ENCODE measurements at places on chromosomes 6 and 20.

- DNase-seq, result peak; percentile 29
Measured at GRCh38 chr6:42163981-42164380, 9.2 kb upstream of the GUCA1A start.

- no peak for DNase-seq
Measured at GRCh38 chr20:32249030-32249738, 28.3 kb upstream of the KIF3B start.

DNA sequence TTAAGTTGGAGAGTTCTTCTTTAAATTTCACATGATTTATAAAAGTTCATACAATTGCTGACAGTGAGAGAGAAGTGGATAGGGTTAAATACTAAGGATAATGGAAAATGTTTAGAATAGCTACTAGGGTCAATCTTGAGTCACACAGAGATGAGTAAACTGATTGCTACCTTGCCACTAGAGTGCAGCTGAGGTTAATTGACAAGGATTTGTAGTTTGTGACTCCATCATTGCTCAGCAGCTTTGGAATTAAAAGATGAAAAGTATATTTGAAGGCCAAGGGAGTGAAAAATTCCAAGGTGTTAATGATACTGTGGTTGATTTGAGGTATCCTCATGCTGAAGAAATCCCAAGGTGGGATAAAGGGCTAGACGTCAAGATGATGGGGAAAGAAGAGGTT is 524.0 kb downstream of the UTRN start:
- peak; percentile 21 for DNase-seq

GRCh38 chr6:157272372-157272771 is 50.9 kb downstream of the TMEM242 start:
- no peak for DNase-seq

GRCh38 chr20:38404016-38404415 is 31.1 kb downstream of the SNHG17 start:
- no peak for DNase-seq

DNA sequence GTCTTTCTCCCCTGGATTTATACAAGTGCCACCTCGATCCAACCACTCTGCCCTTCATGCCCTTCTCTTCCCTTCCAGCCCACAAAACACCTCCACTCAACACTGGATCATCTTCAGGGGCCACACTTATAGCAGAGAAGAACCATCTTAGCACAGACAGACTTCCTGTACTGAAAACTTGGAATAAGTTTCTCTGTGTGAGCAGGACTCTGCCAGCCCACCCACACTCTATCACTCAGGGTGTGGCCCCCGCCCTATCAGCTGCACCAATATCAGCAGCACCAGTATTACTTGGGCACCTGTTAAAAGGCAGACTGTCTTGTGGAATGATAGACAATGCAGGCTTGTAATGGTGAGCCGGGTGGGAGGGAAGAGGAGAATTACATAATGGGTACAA is 86.7 kb downstream of the SCML4 start:
- DNase-seq, result no peak

- no peak for DNase-seq
Measured at GRCh38 chr20:24316731-24317130, 152.7 kb upstream of the SYNDIG1 start.

DNA sequence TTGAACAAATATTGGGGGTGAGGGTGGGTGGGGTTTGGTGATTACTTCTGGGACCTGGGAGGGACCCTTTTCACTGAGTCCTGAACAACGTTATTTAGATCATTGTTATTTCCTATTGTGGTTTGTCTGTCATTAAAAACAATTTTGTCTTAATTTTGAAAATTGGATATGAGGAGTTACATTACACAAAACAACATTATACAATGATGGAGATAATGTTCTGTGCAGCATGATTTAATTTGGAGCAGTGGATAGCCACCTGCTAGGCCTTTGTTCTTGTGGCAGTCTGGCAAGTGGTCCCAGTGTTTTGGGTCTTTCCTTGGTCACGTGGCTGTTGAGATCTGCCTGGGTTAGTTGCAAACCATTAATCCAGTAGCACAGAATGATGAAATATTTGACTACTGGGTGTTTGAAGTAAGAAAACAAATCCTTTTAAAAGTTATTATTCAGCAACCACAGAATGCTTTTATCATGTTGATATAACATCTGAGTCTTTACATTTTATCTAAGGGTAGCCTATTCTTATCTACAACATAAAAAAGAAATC is 172.8 kb downstream of the CDKAL1 start:
- DNase-seq, result no peak

GRCh38 chr20:48609491-48609978 is 218.3 kb downstream of the PREX1 start:
- DNase-seq, result no peak

- DNase-seq, result no peak
Measured at GRCh38 chr20:32869562-32869961, 10.8 kb downstream of the EFCAB8 start.

GRCh38 chr20:37265152-37265551 is 3.5 kb upstream of the GHRH start:
- no peak for DNase-seq

- peak; percentile 30 for DNase-seq
Measured at GRCh38 chr6:155310596-155310995, 3.7 kb downstream of the TFB1M start.

GRCh38 chr6:127518710-127519468 is at the start of gene MTCL3:
MTCL3 (minus strand) TSS chr6:127519335.
- peak; percentile 82 for DNase-seq

- DNase-seq, result no peak
Measured at GRCh38 chr6:42751055-42751454, 5.2 kb upstream of the TBCC start.

GRCh38 chr6:141963543-141964295 is 169.0 kb upstream of the GJE1 start:
- DNase-seq, result no peak

- DNase-seq, result no peak
Measured at GRCh38 chr20:20732641-20733040, 20.2 kb upstream of the RALGAPA2 start.

DNA sequence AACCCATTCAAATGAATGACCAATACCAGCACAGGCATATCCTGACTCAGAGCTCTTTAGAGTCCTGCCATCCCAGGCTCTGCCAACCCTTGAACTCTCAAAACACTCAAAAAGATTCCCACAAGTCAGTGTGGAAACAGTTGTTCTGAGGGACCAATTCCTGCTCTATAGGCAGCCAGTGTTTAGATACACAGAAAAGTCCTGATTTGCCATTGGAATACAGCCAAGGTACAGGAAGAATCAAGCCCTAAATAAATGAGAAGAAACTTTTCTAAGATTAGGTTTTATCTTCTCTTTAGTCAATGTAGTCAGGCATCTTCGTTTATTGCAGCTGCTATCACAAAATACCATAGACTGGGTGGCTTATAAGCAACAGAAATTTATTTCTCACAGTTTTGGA is 626.8 kb upstream of the ARID1B start:
- no peak for DNase-seq

GRCh38 chr6:88165844-88166492 is at the start of gene CNR1:
CNR1 (minus strand) TSS chr6:88166347; CDS start chr6:88145274, 21,073 bp downstream.
- DNase-seq, result peak; percentile 8

- DNase-seq, result peak; percentile 39
Measured at GRCh38 chr6:71082033-71082650, 125.3 kb upstream of the B3GAT2 start.

GRCh38 chr20:13017235-13017634 is 8.5 kb downstream of the SPTLC3 start:
- DNase-seq, result peak; percentile 47

DNA sequence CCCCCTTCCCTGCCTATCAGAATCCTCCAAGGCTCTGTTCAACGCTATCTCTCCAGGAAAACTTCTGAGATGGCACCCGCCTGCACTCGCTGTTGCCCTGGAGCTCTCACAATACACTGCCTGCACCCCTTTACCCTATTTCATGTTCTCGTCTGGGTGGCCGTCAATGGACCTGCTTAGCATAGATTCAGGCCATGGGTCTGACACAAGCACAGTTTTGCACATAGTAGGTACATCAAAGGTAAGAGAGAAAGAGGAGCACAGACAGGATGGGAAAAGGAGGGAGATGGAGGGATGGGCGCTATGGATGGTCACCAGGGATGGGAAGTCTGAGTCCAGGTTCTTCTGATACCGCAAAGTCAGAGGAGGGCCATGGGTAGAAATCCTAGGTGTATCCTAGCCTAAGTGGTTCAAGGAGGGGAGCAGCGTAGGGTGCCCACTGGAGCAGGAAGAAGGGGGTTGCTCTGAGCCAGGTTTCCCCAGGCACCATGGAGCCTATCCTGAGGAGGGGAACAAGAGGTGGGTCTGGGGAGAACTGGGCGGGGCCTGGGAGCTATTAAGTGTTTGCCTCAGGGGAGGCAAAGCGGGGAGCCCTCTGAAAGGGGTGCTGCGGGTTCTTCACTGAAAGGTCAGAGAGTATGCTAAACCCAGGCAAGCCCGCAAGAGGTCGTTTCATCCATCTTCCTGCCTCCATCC is 89.3 kb downstream of the MRPL14 start:
- no peak for DNase-seq

Measured in astrocyte (in vitro differentiated cells and primary cell).